ENCODE measurements at places on chromosomes 12 and 14. TPM values are rescaled to one million over a fixed set of nuclear protein-coding genes. Genes with fewer than 3 reads are reported as not detected.

GRCh38 chr12:131251336-131252101 lies 297.8 kb downstream of the ADGRD1 start:
- no peak for DNase-seq
- H3K27me3 ChIP-seq, result no peaks in the 10 kb centered on the region
- no peak overlapping the region for H3K4me3 ChIP-seq
- H3K4me1 ChIP-seq, result no peaks in the 10 kb centered on the region

Gene ESRRB
- 0.33 TPM for total RNA-seq

DNA sequence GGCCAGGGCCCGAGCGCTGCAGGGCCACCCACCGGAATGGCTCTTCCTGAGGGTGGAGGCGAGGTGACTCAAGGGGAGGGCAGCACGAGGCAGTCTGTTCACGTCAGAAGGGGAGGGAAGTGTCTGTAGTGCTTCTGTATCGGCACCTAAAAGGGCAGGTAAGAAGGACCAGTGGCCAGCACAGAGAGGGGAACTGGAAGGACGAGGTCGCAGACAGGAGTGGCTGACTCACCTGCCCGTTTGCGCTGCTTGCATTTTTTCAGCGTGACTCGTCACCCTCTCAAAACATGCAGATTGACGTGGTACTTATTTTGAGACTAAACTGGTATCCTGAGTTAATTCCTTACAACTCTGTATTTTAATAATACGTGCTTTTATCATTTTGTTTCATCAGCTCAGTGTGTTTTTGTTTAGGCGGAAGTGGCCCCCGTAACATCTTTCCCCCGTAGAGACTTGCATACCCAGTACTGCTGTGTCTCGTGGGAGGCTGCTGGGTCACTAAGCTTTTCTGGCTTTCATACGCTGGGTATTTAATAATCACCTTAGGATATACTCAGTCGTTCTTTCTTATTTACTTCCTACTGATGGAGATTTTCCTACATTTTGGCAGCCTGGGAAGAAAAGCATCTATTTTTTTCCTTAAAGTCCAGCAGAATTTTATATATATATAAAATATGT lies 26.4 kb downstream of the SFSWAP start:
- H3K4me3 ChIP-seq, result no peak overlapping the region
- H3K36me3 ChIP-seq, result peaks cover 6% of the 10 kb centered on the region
- DNase-seq, result no peak
- no peaks in the 10 kb centered on the region for H3K4me1 ChIP-seq

- DNase-seq, result no peak
- no peaks in the 10 kb centered on the region for H3K4me1 ChIP-seq
- no peak overlapping the region for H3K4me3 ChIP-seq
- H3K27ac ChIP-seq, result no peak overlapping the region
- H3K27me3 ChIP-seq, result no peaks in the 10 kb centered on the region
These were observed 723.1 kb upstream of the TBX3 start for GRCh38 chr12:115407036-115407435.

GRCh38 chr12:32532951-32533350 lies 133.6 kb downstream of the FGD4 start:
- no peaks in the 10 kb centered on the region for H3K27me3 ChIP-seq
- no peak overlapping the region for H3K4me3 ChIP-seq
- peak overlapping the region; percentile 79 for H3K27ac ChIP-seq

DNA sequence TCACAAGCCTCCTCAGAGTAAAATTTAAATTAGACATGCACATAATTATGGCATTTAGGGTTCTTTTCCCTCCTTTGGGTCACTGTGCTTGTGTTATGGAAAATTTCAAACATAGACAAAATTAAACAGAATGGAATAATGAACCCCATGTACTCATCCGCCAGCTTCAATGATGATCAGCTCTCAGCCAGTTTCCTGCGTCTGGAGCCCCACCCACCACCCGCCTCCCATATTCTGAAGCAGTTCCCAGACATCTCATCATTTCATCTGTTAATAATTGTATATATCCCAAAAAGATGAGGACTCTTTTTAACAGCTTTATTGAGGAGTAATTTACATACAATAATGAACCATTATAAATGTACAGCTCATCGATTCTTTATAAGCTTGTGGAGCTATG lies 128.2 kb downstream of the EML1 start:
- no peak overlapping the region for H3K27ac ChIP-seq
- H3K27me3 ChIP-seq, result no peaks in the 10 kb centered on the region
- no peak overlapping the region for H3K4me3 ChIP-seq
- DNase-seq, result no peak
- peaks cover 6% of the 10 kb centered on the region for H3K36me3 ChIP-seq

Gene MEG3
- total RNA-seq, result 51.2 TPM

Gene ESPL1
- total RNA-seq, result 0.49 TPM

Gene MMP14
- total RNA-seq, result 250 TPM

Gene ABCB9
- total RNA-seq, result 5.9 TPM

Gene ADAM21
- 0.13 TPM for total RNA-seq

- H3K36me3 ChIP-seq, result no peaks in the 10 kb centered on the region
- H3K4me3 ChIP-seq, result no peak overlapping the region
- H3K27ac ChIP-seq, result no peak overlapping the region
- H3K27me3 ChIP-seq, result no peaks in the 10 kb centered on the region
- no peak for DNase-seq
- H3K4me1 ChIP-seq, result no peaks in the 10 kb centered on the region
These were observed 6.5 kb upstream of the PLXNC1 start for GRCh38 chr12:94141892-94142291.

GRCh38 chr14:99039331-99040041 lies 232.5 kb downstream of the BCL11B start:
- no peak for DNase-seq
- H3K4me3 ChIP-seq, result no peak overlapping the region
- no peaks in the 10 kb centered on the region for H3K36me3 ChIP-seq
- no peak overlapping the region for H3K27ac ChIP-seq
- H3K27me3 ChIP-seq, result no peaks in the 10 kb centered on the region
- peaks cover 2% of the 10 kb centered on the region for H3K4me1 ChIP-seq

Gene GSG1
- not detected for total RNA-seq

DNA sequence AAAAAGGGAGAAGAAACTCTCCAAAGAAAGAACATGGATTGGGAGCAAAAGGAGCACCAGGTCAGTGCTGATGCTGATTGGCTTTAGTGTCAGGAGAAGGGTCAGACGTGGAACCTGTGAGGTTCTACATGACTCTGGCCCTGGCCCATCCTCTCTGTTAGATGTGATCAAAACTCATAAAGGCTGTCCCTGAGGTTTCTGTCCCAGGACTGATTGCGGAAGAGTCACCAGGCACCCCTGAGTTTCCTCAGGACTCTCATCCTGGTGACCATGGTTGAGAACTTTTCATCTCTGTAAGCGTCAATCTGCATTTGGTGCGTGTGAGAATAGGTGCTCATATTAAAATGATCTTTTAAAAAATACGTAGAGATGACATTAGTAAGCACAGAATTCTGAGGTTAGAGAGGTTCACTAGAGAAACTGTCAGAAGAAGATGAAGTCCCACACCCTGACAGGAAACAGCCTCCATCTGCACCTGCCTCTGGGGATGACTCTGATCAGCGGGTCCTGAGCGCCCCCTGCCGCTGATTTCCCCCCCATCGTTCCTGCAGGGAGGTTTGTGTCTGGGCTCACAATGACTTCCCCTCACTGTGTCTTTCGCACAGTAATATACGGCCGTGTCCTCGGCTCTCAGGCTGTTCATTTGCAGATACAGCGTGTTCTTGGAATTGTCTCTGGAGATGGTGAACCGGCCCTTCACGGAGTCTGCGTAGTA lies 741.8 kb downstream of the TMEM121 start:
- DNase-seq, result no peak
- H3K36me3 ChIP-seq, result no peaks in the 10 kb centered on the region
- no peak overlapping the region for H3K4me3 ChIP-seq
- H3K27me3 ChIP-seq, result no peaks in the 10 kb centered on the region
- no peaks in the 10 kb centered on the region for H3K4me1 ChIP-seq
- H3K27ac ChIP-seq, result no peak overlapping the region

GRCh38 chr12:14946861-14947260 lies 8.5 kb upstream of the ERP27 start:
- H3K27me3 ChIP-seq, result no peaks in the 10 kb centered on the region
- peaks cover 4% of the 10 kb centered on the region for H3K4me1 ChIP-seq
- no peak for DNase-seq
- H3K4me3 ChIP-seq, result no peak overlapping the region

Gene SLC6A12
- 2.2 TPM for total RNA-seq
